Prostate gland (tissue), 2 donors: ENCODE measurements at places on chromosomes 5 and 9.

- no peak for DNase-seq
Observed at GRCh38 chr9:136366826-136367225, 3.3 kb upstream of the DNLZ start.

DNA sequence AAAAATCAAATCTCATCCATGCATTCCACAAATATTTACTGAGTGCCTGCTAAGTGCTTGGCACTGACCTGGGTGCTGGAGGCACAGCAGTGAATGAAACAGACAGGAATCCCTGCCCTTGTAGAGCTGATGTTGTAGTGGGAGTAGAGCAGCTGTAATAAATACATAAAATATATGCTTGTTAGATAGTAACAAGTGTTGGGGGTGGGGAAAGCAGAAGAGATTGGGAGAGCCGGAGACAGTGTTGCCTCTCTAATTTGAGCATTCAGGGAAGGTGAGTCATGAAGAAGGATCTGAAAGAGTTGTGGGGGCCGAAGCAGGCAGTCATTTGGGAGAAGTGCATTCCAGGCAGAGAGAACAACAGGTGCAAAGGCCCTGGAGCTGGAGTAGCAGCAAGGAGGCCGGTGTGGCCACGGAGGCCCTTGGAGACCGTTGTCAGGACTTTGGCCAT lies 97.9 kb downstream of the ZNF618 start:
- no peak for DNase-seq

- DNase-seq, result no peak
Observed at GRCh38 chr5:137034764-137035479, 464.2 kb downstream of the SPOCK1 start.

DNA sequence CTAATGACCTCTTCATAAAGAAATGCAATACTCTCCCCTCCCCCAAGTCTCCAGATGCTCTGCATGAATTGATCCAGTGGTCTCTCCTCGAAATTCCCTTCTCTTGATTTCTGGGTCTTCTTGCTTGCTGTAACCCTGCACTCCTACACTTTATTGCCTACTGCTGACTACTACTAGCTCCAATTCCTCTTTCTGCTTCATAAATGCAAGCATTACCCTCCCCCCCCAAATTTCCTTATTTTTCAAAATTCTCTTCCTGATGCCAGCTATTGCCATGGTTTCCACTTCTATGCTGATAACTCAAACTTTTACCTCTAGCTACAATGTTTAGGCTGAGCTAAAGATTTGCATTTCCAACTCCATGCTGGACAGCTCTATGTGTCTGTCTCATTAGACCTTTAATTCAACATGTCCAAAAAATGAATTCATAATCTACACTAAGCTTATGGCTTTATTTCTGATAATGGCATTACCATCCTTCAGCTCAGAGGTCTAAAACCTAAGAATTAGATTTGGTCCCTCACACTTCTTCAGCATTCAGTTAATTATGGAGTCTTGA lies 1.4 kb downstream of the ZBTB26 start:
- no peak for DNase-seq

- DNase-seq, result no peak
Observed at GRCh38 chr9:105195259-105195658, 49.2 kb upstream of the SLC44A1 start.

DNA sequence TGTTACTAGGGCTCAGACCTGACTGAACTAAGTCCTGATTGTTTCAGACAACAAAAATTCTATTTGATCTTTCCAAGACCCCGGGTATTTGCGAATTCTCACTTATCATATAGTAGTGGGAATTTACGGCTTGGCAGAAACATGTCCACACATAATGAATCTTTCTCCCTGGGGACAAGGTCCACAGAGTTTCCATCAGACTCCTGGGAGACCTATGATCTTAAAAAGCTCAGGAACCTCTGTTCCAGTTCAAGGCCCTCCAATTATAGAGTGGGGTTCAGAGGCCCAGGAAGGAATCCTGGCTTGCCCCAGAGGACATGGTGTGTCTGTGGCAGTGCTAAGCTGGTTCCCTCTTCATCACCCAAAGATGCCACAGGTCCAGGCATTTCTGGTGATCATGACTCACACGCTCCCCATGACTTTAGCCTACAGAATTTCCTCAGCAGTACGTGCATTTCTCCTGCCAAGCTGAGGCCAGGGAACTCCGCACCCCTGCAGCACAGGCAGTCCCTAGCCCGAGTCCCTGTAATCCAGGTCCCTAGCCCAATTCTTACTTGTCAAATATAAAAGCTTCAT lies 12.6 kb downstream of the RAPGEF1 start:
- DNase-seq, result no peak
